ENCODE measurements at places on chromosomes 11 and 22.

DNA sequence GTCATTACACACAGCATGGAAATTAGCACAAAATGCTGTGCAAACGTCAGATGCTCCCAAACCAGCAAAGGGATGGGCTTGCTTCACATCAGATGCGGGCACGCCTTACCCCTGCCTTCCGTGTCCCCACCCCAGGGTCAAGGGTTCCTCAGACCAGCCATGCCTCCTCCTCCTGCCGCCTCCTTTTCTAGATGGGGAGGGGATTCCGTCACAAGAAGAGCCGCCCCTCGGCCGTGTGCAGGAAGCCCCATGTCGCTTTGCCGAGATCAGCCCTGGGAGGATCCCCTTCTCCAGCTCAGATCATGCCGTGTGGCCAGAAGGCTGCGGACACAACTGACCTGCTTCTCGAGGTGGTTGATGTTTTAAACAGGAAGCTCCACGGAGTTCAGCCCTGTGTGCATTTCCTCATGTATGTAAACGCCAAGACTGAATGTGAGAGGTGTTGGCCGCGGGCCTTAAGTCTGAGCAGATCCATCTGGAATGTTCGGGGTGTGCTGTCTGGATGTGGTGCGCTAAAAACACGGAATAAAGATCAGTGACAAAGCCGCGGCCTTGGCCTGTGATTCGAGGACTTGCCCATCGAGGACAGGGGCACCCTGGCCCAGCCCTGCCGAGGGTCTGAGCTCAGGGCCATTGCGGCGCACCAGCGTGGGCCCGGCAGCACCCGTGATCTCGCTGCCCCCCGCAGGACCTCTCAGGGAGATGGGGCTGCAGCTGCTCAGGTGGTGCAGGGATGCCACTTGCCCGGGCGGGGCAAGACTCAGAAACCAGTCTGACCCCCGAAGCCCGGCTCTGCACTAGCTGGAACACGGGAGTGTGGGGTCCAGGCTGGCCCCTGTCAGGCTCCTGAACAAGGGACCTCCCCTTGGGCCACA, 412.9 kb downstream of the TBC1D22A start:
- DNase-seq: no peak

GRCh38 chr22:49995361-49996118, 17.0 kb downstream of the IL17REL start:
- DNase-seq: no peak

GRCh38 chr11:63553759-63554158, 9.4 kb downstream of the PLAAT2 start:
- peak; percentile 44 for DNase-seq

DNA sequence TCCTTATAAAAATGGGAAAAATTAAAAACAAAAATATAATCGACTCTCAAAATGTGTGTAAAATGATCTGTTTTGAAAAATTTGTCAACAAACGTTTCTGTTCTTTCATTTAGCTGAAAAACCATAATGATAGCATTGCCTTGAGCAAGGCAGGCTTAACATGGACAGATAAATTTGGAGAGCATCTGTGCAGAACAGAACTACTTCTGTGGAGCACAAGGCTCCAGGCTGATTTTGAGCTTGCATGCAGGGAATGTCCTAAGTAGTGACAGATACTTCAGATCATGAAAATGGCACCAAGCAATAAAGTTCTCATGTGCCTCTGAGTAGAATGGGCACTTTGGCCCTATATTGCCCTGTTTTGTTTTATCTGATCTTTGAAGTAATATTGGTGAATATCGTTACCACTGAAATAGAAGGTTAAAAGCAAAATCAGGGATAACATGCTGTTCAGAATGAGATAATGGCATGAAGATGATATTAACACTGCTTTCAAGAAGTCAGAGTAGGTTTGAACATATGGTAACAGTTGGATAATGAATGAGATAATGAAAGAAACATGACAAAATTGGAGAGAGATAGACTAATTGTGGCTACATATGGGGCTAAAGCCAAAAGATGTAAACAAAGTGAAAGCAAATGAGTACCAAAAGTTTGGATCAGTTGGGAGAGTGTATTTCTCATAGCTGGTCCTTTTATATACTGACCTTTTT, 730.5 kb upstream of the CCDC179 start:
- no peak for DNase-seq

GRCh38 chr22:27488456-27489177, 312.9 kb downstream of the MN1 start:
- no peak for DNase-seq
